ENCODE measurements at places on chromosomes 7 and 10.

DNA sequence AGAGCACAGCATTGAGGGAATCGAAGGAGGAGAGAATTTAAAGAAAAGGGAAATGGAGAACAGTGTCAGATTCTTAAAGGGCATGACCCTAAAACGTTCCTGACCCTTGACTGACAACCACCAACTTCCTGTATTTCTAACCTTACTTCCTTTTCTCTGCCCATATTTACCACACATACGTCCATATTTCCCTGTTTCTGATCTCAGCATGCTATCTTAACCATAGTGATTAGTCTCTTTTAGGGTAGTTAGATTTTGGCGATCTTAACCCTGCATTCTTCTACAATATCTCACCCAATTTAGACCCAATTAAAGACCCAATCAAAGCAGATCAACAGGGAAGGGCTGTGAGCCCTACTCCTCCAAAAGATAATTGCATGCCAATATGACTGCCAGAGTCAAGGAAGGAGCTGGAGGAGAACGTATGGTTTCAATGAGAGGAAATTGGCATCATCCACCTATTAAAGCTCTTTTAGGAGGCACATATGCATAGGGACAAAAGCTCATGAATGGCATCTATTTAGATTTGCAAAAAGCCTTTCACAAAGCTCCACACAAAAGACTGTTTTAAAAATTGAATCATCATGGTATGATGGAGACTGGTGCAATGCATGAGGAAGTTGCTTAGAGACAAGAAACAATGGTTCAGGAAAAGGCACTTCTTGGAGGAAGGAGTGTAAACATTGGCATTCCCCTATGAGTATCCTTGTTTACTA, 49.0 kb upstream of the ARHGAP12 start:
- no peak for DNase-seq

DNA sequence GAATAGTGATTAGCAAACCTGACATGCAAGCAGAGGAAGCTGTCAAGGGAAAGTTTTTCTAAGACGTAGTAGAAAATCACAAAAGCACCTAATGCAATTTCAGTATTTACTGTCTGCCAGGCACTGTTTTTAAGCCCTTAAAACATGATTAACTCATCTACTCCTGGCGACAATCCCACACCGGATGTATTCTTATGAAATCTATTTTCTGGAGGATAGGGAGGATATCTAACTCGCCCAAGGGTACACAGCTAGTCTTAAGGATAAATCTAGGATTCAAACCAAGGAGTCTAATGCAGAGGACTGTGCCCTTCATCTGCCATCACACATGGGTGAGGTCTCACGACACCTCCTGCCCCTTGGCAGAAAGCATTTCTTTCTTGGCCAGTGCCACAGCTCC, 47.8 kb upstream of the FIGNL1 start:
- DNase-seq, result no peak

DNA sequence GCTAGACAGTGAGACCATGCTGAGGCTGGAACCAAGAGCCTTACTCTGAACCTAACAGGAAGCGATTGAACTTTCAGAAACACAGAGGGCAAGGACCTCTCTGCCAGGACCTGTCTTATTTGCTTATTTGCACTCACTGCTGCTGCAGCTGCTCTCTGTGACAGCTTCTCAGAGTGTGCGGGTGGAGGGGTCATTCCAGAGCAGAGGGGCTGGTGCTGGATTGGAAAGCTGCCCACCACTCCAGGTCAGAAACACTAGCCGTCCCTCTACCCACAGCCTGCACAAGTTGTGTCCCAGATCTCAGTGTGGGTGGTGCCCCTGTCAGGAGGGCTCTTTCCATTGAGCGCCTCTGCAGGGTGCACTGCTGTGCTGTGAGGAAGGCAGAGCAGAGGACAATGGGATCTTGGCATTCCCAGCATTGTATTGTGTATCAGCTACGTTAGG, 126.2 kb downstream of the CCNY start:
- no peak for DNase-seq

DNA sequence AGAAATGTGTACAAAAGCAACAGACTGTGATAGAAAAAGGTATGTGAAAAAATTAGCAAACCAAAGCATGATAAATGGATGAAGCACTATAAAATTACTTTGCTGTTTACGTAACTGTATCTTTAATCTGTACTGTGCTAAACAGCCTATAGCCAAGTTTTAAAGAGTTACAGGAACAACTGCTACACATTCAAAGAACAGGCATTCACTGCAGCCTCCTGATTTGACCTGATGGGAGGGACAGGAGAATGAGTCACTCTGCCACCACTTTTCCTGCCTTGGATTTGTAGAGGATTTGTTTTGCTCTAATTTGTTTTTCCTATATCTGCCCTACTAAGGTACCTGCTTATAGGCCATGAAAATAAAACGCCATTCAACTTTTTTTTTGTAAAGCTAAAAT, 116.1 kb downstream of the FANK1 start:
- DNase-seq, result no peak

DNA sequence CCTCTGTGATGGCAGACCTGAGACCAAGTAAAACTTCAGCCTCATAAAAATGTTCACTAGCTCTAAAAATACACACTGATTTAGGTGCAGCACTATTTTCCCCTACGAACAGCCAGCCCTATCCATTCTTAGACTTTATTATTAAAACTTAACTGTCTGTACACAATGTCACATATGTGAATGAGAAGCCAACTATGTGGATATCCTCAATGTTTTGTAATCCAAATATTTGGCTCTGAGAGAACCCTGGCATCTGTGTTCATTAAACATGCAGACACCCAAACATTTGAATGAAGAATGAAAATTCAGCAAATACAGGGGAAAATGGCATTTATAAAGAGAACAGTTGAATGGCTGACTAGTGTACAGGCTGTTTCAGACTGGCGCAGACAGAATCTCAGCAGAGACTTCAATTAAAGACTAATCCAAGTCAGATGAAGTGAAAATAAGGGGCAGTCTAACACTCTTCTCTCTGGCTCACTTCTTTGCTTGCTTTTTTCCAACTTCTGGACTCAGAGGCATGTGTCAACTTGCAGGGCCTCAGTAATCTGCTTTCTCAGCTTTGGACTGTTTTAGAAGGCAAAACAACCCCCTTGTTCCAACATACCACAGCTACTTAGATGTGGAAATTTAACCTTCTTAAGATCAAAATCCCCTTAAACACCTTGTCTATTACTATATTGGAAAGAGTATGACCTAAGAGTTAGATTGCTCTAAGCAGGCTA, 47.4 kb upstream of the FAM180A start:
- DNase-seq, result no peak

- DNase-seq, result no peak
Observed at GRCh38 chr10:516764-517163, 172.7 kb downstream of the DIP2C start.

DNA sequence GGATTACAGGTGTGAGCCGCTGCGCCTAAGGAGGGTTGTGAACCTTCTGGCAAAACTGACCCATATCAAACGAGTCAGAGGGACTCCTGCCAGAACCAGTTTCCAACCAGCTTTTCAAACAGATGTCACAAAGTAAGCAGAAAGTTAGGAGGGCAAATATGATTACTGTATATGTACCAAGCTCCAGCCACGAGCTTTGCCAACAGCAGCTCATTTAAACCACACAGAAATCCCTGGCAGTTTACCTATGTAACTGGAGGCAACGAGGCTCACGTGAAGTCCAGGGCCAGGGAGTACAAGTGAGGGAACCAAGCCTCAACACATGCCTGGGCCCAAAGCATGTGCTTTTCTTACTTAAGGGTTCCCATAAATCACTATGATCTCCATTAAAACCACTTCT, 12.5 kb upstream of the DAGLB start:
- DNase-seq, result no peak

DNA sequence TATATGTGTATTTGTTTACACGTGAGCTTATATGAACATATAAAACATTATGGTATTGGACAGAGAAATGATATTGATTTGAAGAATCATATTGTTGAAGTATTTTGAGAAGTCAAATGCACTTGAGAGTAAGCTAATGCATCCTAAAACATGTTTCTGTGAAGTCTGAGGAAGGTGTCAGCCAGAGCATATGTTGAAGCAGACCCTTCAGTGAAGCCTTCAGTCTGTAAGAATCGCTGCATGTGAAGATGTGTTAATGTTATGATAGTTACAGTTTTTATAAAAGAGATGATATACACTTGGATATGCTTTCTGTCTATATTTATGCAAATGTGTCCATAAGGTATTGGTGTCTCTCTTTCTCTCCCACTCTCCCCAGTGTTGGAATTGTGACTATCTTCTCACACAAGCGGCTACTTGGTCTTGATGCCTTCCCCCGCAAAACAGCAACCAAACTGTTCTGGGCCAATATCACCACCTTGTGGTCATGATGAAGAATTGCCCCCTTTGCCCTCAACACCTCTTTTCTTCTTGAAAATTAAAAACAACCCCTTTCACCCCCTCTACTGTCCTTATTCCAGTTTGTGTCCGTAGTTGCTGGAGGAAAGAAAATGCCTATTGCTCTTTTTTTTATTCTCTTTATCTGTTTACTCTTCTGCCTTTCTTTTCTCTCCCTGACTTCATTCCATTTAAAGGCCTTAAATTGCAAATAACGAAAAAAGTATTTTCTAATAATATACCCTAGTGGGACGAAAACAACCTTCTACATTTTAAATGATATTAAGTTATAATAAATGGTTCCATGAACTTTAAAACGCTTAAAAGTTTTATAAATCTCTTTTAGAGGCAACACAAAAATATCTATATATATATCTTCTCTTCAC, 64.9 kb downstream of the IKZF1 start:
- no peak for DNase-seq

DNA sequence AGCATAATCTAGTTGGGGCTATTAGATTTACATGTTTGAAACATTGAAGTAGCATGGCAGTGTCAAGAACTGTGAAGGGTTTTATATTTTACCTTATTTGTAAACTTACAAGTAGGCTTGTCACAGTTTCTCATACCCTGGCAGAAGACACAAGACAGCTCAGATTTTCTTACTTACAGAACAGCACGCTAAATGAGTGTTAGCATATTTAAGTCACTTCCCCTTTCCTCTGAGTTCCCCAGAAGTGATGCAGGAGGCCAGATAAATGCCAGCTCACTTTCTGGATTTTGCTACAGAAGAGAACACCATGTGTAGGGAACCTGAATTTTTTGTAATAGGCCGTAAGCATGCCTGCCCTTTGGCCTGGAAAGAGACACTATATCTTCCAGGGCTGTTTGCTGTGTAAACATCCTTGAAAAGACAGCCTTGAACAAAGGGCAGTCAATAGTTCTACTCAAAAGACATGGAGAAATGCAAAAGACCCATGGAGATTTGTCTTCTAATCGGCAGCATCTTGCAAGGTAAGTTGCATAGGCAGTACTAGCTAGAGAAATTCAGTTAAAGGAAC, 279.1 kb downstream of the PHF14 start:
- no peak for DNase-seq

DNA sequence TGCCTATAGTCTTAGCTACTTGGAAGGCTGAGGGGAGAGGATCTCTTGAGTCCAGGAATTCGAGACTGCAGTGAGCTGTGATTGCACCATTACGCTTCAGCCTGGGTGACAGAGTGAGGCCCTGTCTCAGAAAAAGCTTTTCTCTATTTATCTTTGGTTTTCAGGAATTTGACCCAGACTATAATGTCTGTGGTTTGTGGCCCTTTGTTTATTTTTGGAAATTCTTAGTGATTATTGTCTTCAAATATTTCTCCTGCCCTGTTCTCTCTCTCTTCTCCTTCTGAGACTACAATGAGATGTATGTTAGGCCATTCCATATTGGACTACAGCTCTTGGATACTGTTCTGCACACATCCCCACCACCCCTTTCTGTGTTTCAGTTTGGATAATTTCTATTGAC, 4.7 kb downstream of the MUC12 start:
- no peak for DNase-seq

DNA sequence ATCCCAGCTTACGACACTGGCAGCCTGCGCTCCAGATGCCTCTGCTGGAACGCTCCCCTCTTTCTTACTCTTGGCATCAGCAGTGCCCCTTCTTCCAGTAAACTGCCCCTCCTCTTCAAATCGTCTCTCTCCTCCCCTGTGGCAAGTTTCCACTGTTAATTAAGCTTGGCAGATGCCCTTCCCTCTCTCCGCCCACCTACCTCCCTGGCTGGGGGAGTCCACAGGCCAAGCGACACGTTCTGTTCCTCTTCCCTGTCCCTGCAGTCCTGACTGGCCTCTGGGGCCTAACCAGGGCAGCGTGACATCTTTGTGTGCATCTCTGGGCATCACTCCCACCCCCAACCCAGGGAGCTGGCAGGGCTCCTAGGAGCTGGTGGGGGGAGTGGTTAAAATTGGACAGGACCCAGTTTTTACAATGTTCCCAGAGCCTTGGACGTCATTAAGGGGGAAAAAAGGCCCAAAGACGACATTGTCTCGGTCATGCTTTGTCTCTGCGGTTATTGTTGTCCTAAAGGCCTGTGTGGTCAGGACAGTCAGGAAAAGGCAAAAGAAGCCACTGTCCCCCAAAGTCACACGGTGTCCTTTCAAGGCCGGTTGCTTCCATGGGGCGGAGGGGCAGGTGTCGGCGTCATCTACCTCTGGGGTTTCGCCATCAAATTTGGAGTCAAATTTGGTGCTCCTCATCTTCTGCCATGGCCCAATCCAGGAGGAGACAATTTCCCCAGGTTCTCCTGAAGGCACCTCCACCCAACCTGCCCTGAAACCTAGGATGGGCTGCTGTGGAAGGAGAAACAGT, 54.2 kb downstream of the DLG5 start:
- no peak for DNase-seq

- no peak for DNase-seq
Observed at GRCh38 chr7:72101444-72101843, 310.7 kb downstream of the CALN1 start.

DNA sequence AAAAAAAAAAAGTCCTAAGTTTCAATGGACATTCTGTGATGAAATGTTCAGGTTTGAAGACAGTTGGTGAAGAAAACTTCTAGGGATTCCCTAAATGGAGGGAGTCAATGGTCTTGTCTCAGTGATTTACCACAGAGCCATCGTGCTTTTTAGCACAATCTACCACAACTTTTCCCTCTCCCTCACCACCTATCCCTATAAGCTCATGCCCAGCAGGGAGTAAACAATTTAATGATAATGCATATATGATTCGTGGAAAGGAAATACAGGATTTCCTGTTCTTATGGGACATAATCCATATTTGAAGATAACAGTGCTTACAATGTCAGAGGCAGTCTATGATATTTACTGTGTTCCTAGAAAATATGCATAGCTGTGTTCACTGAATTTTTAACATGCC, 38.4 kb upstream of the CD36 start:
- no peak for DNase-seq

Measured in activated naive CD4-positive, alpha-beta T cell (primary cell).